Kidney epithelial cell (primary cell): ENCODE measurements at places on chromosomes 5 and 9.
A peak's percentile ranks its signal among the peaks of the same experiment; 100 is the strongest.

- no peak for DNase-seq
Measured at GRCh38 chr9:134605351-134605965, 36.1 kb upstream of the COL5A1 start.

DNA sequence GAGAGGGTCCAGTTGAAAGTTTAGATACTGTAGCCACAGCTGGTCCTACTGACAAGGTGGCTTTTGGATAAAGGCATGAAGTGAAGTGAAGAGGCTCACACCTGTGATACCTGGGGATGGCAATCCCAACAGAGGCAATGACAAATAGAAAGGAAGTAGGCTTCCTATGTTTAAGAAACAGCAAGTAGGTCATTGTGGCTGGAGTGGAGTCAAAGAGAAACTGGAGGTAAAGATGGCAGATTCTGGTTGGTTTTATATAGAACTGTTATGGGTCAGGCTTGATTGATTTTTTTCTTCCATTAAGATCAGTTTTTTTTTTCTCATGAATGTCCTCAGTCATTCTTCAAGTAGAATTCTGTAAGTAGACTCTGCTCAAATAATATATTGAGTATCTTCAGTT is 79.5 kb downstream of the ANXA1 start:
- no peak for DNase-seq

GRCh38 chr5:88829775-88830174 is 53.2 kb downstream of the MEF2C start:
- DNase-seq, result no peak

DNA sequence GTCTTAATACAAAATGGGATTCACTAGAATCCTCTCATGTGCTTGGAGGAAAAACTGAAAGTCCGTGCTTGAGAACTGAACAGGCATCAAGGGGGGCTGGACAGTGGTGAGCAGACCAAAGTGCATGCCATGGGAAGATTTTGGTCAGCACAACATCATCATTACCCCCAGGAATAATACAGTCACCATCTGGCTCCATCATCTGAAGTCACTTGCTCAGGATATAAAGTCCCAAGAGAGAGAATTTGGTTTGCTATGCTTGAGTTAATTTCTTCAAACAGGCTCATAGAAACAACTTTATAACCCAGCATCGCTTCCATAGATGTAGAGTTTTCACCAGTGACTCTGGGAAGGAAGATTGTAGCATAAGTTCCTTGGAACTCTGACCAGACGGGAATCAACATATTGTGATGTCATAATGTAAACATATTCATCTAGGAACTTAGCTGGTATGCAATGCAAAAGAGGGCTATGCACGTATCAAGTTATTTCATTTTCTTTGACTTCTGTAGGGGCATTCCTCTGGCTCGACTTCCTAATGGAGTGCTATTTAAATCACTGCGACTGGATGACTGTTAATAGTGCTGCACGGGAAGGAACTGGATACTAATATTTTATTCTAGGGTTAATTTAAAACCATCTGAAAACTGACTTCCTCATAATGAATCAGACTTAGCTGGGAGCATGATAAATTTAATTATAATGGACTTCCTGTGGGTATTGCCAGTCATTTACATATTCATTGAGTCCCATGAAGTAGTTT is 145.2 kb downstream of the MTRR start:
- DNase-seq, result no peak

DNA sequence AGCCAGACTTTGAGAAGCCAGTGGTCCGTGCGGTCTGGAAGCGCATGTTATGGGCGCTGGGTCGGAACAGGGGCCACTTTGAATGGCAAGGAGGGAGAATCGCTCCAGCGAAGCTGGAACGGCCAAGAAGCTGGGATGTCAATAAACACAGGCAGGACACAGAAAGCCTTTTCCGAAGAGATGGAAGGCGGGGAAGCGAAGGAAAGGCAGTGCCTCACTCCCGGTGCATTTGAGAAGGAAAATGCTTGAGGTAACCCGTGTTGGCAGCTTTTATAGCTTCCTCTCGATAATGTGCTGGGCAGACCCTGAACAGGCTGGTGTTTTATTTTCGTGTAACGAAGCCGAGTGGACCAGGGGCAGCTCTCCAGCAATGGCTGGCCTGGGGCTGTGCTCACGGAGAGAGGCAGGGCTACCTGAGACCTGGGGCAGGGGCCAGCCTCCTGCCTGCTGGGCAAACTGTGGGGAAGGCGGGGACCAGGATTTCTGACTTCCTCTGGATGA is 84.2 kb upstream of the SPRY4 start:
- no peak for DNase-seq

- peak; percentile 51 for DNase-seq
Measured at GRCh38 chr5:95281226-95281625, 3.7 kb downstream of the MCTP1 start.

- no peak for DNase-seq
Measured at GRCh38 chr9:83313781-83314180, 224.4 kb downstream of the FRMD3 start.

DNA sequence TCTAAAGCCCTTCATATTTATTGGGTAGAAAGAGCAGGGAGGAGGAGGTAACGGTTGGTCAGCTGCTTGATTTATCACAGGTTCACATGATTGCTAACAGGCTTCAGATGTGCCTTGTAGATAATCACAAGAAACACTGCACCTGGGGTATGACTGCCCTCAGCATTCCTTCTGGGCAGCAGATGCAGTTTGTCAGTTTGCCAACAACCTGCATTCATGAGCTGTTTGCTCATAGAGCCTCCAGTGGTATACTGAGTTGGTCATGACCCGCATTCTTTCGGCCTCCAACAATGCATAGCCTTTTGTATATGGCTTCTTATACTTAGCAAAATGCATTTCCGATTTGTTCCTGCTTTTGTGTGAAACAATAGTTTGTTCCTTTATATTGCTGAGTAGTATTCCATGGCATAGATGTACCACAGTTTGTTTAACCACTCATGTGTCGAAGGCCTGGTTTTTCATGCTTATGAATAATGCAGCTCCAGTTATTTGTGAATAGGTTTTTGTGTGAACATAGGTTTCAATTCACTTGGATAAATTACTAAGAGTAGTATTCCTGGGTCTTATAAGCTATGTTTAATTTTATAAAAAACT is 83.6 kb downstream of the ARHGEF28 start:
- peak; percentile 63 for DNase-seq

DNA sequence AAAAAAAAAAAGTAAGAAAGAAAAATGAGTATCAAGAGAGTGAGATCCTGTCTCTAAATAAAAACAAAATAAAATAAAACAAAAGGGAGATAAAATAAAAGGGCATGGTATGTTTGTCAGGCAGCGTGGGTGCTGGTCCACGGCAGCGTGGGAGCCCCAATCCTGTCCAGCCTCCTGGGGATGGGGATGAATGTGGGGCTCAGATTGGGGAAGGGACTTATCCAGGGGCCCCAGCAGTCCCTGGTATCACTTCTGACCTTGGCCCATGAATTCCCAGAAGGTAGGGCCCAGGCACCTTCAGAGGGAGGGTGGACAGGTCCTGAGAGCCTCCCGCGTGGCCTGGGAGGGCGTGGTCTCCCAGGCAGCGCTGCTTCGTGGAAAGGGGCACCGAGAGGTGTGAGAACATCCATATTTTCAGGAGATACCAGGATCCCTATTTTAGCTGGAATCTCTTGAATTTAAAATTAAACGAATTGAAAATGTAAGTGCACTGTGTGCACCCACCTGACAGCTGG is 71.2 kb downstream of the ZNF354C start:
- DNase-seq, result no peak

DNA sequence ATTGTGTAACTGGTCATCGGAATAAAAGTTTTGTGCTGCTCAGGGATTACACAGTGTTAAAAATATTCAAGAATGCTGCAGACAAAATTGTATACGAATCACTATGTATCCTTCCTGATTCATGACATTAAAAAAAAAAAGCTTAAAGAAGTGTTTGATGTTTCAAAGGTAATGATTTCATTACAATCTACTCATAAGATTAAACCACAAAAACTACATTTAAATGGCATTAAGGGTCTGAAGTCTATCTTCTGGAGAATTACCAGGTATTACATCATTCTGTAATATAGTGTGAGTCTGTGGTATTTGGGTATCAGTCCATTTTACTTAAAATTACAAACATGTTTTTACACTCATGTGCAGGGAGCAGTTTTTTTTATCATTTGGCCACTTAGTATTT is 324.4 kb downstream of the NDUFS4 start:
- no peak for DNase-seq

GRCh38 chr5:22539762-22540161 is 313.4 kb downstream of the CDH12 start:
- DNase-seq, result no peak

DNA sequence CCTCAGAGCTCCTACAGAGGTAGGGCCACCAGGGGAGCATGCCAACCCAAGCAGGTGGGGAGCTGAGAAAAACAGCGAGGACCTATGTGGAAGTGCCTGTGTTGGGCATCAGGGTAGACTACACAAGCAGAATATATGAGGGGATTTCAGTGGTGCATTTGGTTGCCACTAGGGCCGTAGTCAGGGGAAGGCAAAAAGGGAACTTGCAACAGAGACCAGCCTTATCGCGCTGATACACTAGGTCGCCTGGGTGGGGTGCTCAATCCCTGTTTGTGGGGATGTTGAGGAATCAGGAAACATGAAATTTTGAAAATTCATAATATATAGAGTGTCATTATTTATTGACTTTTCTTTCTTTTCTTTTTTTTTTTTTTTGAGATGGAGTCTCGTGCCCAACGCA is 370.9 kb upstream of the PRR16 start:
- no peak for DNase-seq

GRCh38 chr5:35117967-35118366 is 70.2 kb upstream of the AGXT2 start:
- peak; percentile 10 for DNase-seq

- DNase-seq, result no peak
Measured at GRCh38 chr9:36550135-36550534, 22.6 kb upstream of the MELK start.

- DNase-seq, result no peak
Measured at GRCh38 chr5:2335733-2336515, 415.6 kb downstream of the IRX2 start.

- DNase-seq, result no peak
Measured at GRCh38 chr9:89629081-89629976, 24.5 kb downstream of the GADD45G start.

DNA sequence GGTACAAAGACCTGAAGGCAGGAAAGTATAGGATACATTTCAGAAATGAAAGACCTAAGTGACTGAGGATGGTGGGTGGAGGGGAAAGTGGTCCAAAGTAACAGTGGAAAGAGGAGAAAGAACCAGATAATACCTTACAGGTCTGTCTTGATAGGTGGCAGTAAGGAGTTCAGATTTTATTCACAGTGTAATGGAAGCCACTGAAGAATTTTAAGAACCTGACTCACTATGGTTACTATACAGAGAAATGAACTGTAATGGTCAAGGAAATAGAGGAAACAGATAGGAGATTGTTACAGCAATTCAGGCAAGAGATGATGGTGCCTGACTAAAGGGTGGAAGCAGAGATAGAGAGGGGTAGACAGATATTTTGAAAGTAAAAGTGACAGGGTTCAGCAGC is 46.5 kb downstream of the EPB41L4A start:
- DNase-seq, result peak; percentile 10

- DNase-seq, result no peak
Measured at GRCh38 chr5:40453689-40454088, 226.0 kb upstream of the PTGER4 start.

DNA sequence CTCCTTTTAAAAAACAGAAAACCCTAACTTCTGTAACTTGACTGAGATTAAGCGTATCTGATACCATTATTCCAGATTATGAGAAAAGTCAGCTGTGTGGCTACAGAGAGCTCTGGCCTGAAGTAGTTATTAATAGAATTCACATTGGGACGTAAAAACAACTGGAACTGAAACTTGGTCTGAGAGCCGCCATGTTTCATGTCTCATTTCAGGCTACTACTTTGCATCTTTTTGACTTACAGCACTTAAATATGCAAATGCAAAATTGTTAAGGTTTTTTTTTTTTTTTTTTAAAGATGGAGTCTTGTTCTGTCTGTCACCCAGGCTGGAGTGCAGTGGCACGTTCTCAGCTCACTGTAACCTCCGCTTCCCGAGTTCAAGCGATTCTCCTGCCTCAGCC is 25.2 kb downstream of the MAP3K1 start:
- DNase-seq, result no peak

- DNase-seq, result no peak
Measured at GRCh38 chr9:21311889-21312288, 6.8 kb upstream of the IFNA5 start.

DNA sequence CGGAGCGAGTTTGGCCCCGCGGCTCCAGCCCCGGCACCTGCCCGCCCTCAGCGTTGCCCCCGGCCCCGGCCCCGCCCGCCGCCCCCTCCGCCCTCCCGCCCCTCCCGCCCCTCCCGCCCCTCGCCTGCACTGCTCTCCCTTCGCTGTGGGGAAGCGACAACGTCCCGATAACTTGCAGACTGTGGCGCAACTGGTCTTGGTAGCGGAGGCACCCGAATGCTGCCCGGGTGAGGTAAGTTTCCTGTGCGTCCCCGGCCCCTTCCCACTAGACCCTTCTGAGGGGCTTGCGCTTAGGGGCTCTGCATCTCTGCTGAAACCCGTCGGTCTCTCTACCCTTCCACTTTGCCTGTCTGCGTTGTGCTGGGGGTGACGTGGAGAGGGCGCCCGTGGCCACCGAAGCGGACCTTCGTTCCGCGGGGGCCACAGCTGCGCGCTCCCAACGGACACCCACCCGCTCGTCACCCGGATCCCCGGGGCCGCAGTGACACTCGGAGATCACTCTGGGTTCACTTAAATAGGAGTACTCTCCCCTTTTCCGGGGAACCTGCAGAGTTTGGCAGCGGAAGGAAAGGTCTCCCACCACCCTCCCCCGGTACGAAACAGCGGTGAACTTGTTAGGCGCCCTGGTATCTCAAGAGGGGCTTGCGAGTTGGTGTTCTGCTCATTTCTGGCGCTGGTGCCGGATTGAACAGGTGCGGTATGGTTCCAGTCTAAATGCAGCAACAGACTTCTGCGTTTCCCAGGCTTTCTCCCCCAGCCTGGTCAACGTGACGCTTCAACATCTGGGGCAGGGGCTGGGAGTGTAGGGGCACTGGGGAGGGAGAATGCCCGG is 707 bp downstream of the PIP5K1B start:
- no peak for DNase-seq

DNA sequence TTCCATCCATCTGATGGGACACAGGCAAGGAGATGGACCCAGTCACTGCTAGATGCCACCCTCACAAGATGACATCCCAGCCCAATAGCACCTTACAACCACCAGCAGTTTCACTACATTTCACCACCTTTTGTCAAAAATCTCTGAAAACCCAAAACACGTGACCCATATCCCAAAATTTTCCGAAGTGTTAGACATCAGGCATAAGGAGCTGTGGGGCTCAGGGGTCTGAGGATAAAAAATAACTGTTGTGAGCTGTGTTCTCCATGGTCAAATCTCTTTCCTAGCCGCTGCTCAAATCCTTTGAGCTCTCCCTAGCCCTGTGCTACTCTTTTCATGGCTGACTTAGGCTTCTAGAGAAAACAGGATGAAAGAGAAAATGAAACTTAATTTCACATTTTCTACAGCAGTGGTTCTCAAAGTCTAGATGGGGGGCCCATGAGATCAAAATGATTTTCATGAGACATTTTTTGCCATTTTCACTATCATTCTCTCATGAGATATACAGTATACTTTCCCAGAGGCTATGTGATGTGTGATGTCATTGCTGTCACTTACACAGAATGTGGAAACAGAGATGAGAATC is 40.7 kb downstream of the TIMD4 start:
- no peak for DNase-seq
